NCI-H1092 treated with DMSO at 0.1 percent for 48 hours (cell line): ENCODE measurements at places on chromosomes 13 and 19.

- DNase-seq = no peak
Measured at GRCh38 chr13:103812558-103812957, 746.3 kb upstream of the SLC10A2 start.

GRCh38 chr13:99403458-99403971 lies 96.3 kb upstream of the GPR183 start:
- no peak for DNase-seq

GRCh38 chr19:52473655-52474350 lies 20.4 kb downstream of the ZNF578 start:
- DNase-seq = no peak

DNA sequence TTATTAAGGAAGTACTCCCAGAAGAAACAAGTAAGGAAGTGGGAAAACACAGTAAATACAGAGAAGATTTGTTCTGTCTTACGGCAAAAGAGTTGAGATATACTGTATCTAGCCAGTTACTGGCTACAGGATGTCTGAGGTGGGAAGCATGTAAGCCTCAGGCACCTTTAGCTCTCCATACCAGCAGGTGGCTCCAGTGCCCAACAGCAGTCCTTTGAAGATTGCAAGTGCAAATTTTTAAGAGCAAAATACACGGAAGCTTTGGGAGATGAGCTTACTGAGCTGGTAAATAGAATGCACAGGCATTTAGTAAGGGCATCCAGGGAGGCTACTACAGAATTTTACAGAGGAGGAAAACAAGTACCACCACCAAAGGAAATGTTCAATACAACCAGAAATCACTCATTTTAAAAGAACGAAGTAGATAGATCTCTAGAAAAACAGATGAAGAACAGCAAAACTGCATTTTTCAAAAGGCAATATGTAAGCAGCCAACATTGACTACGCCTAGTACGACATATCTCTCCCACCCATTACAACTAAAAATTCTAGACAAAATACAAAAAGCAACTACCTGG lies 57.9 kb upstream of the VSTM2B start:
- no peak for DNase-seq

DNA sequence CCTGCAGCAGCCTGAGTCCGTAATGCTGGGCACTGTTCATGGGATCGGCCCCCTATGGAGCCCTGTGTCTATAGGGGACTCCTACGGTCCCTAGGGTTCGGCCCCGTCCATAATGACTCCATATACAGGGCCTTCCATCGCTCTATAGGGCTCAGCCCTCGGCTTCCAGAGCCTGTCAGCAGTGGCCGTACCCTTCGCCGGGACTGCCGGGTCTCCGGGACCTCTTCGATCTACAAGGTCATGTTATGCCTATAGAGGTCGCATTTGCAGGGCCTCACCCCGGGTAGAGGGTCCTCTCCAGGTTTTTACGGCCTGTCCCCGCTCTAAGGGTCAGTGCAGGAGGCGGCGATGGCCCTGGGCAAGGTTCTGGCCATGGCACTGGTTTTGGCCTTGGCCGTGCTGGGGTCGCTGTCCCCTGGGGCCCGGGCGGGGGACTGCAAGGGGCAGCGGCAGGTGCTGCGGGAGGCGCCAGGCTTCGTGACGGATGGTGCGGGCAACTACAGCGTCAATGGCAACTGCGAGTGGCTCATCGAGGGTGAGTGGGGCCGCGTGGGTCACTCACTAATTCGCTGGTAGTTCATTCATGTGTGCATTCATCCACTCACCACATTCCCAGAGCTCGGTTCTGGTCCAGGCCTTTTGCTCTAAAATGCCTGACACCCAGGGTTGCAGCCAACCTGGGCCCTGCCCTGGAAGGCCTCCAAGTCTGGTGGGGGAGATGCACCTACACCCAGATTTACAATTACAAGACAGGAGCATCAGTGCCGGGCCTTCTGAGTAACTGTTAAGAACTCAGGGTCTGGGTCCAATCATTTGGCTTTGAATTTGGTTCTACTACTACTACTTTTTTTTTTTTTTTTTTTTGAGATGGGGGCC lies 699 bp downstream of the MEGF8 start:
- DNase-seq = no peak

- DNase-seq = no peak
Measured at GRCh38 chr19:9995084-9995483, 15.2 kb downstream of the COL5A3 start.

DNA sequence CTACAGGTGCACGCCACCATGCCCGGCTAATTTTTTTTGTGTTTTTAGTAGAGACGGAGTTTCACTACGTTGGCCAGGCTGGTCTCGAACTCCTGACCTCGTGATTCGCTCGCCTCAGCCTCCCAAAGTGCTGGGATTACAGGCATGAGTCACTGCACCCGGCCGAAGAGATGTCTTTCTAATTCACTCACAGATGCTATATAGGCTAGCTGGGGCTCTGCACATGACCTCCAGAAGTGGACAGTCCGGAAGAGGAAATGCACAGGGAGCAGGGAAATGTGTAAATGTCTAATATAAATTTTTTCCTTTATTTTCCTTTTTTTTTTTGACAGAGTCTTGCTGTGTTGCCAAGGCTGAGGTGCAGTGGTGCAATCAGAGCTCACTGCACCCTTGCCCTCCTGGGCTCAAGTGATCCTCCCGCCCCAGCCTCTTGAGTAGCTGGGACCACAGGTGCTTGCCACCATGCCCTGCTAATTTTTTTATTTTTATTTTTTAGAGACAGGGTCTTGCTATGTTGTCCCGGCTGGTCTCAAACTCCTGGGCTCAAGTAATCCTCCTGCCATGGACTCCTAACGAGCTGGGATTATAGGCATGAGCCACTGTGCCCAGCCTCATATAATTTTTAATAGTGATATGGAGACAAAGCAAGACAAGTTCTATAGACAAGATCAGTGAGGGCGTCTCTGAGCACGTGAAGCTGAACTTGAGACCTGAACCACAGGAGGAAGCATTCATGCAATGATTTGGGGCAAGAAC lies 8.4 kb downstream of the GIPC1 start:
- DNase-seq = no peak

DNA sequence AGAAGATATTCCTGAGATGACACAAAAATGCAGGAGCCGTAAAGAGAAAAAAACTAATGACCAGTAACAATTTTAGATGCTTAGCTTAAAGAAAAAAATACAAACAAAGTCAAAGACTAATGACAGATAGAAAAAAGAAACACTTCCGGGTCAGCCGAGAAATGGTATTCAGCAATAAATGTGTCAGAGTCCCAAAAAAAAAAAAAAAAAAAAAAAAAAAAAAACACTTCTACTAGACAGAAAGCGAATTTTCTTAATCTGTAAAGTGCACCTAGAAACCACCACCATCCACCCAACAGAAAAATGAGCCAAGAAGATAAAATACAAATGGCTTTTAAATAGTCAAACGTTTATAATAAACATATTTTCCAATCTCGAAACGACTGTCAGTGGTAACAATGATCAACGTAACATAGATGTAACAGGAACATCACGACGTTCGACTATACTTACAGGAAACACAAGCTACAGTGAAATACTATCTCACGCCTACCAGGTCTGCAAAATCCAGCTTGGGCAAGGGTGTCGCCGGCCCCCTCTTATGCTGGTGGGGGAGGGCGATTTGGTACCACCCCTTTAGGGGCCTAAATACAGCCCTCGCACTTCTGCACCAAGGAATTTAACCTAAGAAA lies 10.6 kb downstream of the ABHD17A start:
- DNase-seq = no peak

DNA sequence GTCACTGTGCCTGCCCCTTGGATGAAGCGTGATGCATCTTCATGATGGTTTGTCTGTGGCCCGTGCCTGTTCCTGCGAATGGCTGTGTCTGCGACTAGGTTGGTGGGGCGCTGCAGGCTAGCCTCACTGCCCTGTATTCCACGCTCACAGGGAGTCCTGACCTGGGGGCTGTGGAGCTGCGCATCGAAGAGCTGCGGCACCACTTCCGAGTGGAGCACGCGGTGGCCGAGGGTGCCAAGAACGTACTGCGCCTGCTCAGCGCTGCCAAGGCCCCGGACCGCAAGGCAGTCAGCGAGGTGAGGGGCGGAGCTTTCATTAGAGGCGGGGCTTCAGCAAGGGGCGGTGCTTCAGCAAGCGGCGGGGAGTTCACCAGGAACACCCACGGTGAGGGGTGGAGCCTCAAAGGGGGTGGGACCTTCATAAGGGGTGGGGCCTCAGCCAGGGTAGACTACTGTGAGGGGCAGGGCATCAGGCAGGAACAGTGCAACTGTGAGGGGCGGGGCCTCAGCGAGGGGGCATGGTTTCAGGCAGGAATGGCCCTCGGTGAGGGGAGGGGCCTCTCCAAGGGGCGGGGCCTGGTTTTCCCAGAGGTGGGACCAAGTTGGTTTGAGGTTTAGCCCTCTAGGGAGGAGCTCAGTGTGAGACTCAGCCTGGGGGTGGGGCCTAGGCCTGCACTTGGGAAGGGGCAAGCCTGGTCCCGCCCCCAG lies 17.2 kb downstream of the PKN1 start:
- no peak for DNase-seq

- DNase-seq = no peak
Measured at GRCh38 chr13:30004204-30004603, 153.8 kb upstream of the UBL3 start.

GRCh38 chr13:30943881-30944280 lies 11.4 kb downstream of the TEX26 start:
- no peak for DNase-seq

DNA sequence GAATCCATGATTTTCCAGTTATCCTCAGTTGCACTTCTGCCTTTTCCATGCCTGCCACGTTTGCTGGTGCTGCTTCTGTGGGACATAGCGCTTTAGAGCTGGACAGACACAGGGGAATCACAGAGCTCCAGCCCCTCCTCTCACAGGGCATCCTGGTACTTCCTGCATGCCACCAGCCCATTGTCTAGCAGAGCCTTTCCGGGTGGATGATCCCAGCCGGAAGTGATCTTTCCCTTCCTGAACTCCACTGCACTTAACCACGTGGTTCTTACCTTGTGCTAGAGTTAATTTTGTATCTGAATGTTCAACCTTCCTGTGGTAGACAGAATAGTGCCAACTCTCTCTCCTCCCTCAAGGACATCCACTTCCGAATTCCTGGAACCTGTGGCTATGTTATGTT lies 12.6 kb upstream of the OLFM4 start:
- no peak for DNase-seq

DNA sequence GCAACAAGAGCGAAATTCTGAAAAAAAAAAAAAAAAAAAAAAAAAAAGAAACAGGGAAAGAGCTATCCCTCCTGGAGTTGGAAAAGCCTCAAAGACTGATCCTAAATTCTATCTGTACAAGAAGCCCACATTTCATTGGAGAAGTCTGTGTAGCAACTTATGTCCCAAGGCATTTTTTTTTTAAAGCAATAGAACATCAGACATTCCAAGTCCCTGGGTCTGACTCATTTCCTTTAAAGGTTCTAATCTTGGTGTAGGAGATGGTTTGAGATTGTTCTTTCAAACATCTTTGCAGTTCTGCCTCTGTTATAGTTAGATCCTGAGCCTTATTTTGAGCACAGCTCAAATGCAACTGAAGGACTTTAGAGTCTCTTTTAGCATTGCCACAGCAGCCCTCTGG lies 706.5 kb upstream of the MIR17HG start:
- no peak for DNase-seq

- DNase-seq = no peak
Measured at GRCh38 chr13:96982672-96983071, 11.6 kb downstream of the OXGR1 start.

GRCh38 chr13:63190742-63191141 lies 1775.1 kb upstream of the PCDH20 start:
- no peak for DNase-seq

DNA sequence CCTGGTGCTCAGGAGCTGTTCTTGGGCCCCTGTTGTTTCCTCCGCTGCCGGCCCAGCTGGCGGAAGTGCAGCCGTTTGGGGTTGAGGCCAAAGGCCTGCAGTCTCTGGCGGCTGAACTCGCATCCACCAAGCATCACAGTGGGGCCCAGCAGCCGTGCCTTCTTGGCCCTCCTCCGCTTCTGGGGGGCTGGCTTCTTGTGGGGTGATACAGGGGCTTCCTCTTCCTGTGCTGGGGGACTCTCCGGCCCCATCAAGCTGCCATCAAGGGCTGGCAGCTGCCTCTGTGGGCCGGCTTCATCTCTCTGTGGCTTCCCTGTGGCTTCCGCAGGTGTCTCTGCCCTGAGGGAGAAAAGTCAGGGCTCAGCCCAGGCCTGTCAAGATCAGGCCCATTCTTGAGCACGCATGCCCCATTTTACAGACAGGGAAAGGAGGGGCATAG lies 10.3 kb downstream of the ATG4D start:
- DNase-seq = no peak

GRCh38 chr13:110506859-110507566 lies 54.5 kb downstream of the RAB20 start:
- DNase-seq = peak; percentile 57

DNA sequence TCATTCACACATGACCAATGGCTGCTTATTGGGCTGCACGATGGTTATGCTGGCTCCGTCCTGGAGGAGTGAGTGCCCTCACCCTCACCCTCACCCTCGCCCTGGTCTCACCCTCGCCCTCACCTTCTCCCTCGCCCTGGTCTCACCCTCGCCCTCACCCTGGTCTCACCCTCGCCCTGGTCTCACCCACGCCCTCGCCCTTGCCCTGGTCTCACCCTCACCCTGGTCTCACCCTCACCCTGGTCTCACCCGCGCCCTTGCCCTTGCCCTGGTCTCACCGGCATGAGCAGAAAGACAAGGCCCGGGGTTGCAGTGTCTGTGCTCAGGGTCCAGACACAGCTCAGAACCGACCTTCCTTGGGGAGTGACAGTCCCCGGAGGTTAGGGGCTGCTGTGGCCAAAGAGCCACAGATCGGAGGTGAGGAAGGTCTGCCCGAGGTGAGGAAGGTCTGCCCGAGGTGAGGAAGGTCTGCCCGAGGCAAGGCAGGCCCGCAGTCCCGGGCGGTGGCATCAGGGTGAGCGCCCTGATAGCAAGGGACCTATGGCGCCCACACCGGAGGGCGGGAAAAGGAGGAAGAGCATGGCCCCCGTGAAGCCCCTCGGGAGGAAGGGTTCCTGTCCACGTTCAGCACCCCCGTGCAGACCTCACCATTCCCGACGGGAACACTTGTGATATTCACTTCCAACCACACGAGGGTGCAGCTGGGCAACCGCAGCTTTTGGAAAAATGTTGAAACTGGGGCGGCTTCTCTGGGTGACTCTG lies 65.6 kb downstream of the MCF2L start:
- no peak for DNase-seq

GRCh38 chr13:112250788-112251445 lies 125.2 kb upstream of the SPACA7 start:
- no peak for DNase-seq

- DNase-seq = no peak
Measured at GRCh38 chr13:107534548-107534947, 680.8 kb downstream of the LIG4 start.

DNA sequence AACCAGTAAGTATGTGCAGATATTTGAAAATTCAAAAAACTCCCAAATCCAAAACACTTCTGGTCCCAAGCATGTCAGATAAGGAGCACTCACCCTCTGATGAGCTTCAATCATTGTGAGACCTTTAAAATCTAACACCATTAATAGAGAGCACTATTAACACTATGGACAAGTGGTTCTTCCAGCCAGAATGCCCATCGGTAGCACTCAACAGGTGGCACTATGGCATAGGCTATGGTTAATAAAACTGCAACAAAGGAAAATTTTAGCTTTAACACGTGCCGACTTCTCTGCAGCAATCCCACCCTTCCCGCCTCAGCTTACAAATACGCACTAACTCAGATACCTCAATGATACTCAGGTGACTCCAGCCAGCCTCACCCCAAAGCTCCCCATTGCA lies 62.3 kb downstream of the COL4A2 start:
- no peak for DNase-seq

- peak; percentile 9 for DNase-seq
Measured at GRCh38 chr13:71068041-71068440, 799.0 kb downstream of the DACH1 start.
